ENCODE measurements at places on chromosomes 3 and 15. TPM values are rescaled to one million over a fixed set of nuclear protein-coding genes. Genes with fewer than 3 reads are reported as not detected.

Gene PPP2R3A
- 0.08 TPM for total RNA-seq

Gene ACOX2
- 0.16 TPM for total RNA-seq

Gene CASR
- 0.13 TPM for total RNA-seq

Gene ZPLD1
- not detected for total RNA-seq

Data from GM12878 (cell line).